Vein endothelial cell (primary cell): ENCODE measurements at places on chromosomes 5 and 9. TPM values are rescaled to one million over a fixed set of nuclear protein-coding genes. Genes with fewer than 3 reads are reported as not detected.

Gene GFPT2
- 0.86 and 0.98 TPM in 2 replicates for total RNA-seq

Gene LRRC19
- not detected in 2 replicates for total RNA-seq

Gene MCCC2
- 23.5 and 34.3 TPM in 2 replicates for total RNA-seq

Gene PLK2
- total RNA-seq: 702 and 1,236 TPM in 2 replicates

Gene SVEP1
- 0.10 and 0.33 TPM in 2 replicates for total RNA-seq

Gene PCDHA9
- under 0.01 TPM in 2 replicates for total RNA-seq
